ENCODE measurements at places on chromosomes 16 and 17. TPM values are rescaled to one million over a fixed set of nuclear protein-coding genes. Genes with fewer than 3 reads are reported as not detected.

- no peak for DNase-seq
Observed at GRCh38 chr16:30764086-30764485, 2.0 kb downstream of the RNF40 start.

GRCh38 chr16:87222335-87222734 lies 94.9 kb downstream of the C16orf95 start:
- no peak for DNase-seq

DNA sequence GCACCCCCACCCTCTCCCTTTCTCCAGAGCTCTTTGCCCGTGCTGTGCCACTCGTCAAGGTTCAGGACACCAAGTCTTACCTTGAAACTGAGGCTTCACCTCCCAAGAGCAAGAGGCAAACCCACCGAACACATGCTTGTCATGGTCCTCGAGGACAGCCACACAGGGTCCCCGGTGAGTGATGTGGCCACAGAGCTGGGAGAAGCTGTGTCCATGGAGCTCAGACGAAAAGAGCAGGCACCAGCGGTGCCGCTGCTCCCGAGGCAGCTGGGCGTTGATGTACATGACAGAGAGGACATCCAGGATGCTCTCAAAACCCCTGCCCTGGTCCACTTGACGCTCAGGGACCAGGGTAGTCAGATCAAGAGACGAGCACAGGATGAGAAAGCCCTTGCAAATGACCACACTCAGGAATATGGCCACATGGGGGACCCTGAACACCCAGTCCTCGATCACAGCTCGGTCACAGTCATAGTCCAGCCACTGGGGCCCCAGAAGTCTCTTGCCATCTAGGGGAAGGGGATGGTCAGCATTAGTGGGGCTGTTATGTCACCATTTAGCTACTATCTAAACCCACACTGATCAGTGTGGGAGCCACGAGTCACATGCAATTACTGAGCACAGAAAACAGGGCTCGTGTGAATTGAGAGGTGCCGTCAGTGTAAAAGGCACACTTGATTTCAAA lies 17.8 kb downstream of the MEAK7 start:
- no peak for DNase-seq

DNA sequence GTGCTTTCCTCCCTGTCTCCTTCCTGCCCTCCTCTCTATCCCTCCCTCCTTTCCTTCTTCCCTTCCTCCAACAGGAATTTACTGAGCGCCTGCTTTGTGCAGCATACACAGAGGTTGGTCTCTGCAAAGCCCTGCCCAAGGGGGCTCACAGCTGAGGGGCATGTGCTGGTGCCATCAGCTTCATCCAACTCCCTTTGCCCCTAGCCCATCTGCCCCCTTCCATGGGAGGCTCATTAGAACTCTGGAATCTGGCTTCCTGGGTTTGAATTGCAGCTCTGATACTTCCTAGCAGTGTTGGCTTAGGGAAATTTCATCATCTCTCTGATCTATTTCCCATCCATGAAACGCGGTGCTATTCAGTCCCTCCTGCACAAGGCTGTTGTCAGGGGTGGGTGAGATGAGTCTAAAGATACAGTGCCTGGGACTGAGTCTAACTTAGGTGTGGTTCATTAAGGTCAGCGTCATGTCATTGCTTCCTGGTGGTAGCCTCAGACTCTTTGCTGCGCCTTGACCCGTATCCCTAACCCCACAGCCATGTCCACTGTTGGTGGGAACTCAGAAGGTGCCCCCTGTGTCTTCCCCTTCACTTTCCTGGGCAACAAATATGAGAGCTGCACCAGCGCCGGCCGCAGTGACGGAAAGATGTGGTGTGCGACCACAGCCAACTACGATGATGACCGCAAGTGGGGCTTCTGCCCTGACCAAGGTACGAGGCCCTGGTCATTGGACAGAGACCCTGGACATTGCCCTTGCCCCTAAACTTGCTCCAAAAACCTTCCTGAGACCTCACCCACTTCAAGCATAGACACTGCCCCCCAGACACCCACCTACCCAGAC lies 10.3 kb downstream of the MMP2 start:
- no peak for DNase-seq

MT4 gene
- not detected for total RNA-seq

CHST5 gene
- 0.25 TPM for total RNA-seq

CPHXL gene
- not detected for total RNA-seq

- peak; percentile 95 for DNase-seq
Observed at GRCh38 chr16:81632392-81633146, 146.5 kb upstream of the PLCG2 start.

MYH2 gene
- total RNA-seq, result not detected

DNA sequence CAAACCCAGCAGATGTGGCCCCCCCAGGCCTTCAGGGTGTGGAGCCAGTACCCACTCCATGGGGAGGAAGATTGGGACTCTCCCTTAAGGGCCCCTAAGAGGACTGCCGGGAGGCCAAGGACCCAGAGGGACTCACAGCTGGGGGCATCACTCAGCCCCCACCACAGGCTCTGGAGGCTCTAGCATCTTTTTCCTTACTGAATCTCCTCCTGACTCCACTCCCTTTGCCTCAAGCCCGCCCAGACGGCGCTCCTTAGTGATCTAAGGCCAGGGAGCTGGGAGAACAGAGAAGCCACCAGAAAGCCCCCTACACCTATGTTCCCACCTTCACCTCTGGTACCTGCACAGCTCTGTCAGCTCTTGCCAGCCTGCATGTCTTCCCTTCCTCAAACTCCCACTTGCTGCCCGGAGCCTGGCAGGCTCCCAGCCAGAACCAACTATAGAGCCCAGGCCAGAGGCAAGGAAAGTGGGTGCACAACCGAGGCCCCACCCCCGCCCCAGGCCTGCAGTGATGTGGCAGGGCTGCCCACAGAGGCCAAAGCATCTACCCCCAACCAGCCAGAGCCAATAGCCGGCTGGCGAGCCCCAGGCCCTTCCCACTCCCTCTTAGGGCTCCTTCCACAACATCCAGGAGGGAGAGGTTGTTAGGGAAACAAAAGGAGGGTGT lies 22.3 kb upstream of the MPO start:
- no peak for DNase-seq

IRF8 gene
- total RNA-seq, result not detected

DNA sequence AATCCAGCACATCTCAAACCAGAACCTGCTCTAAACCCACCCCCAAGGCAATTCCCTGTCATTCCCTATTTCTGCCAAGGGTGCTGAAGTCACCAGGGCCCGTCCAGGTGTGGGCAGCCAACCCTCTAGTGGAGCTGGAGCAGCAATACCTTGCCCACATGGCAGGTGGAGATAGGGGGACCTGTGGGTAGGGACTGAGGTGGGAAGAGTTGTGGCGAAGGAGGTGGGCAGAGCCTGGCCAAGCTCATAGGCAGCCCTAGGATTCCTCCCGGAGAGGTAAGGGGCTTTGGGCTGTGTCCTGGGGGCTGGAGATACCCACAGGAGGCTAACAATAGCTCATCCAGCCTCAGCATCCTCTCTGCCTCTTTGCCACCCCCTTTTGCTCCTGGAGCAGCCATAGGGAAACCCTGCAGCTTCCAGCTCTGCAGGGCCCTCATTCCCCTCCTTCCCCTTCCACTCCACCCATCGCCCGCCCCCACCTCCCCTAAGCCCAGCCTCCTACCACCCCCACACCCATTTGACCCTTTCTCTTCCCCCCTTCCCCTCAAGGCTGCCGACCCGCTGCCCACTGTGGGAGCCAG lies 30.4 kb upstream of the CRHR1 start:
- DNase-seq, result no peak

GRCh38 chr16:8572919-8573724 lies 17.2 kb downstream of the TMEM114 start:
- peak; percentile 31 for DNase-seq

DNA sequence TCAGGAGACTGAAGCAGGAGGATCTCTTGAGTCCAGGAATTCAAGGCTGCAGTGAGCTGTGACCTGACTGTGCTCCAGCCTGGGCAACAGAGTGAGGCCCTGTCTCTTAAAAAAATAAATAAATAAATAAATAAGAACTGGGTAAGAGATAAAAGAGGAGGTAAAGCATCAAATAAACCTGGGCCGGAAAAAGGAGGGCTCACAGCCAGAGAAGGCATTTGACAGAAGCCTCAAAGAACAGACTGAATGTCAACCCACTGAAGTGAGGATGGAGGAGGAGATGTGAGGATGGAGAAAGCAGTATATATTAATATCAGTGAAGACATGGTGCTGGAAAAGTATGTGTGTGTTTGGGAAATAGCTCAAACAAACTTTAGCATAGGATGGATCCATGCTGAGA lies 6.1 kb downstream of the NOG start:
- DNase-seq, result no peak

DNA sequence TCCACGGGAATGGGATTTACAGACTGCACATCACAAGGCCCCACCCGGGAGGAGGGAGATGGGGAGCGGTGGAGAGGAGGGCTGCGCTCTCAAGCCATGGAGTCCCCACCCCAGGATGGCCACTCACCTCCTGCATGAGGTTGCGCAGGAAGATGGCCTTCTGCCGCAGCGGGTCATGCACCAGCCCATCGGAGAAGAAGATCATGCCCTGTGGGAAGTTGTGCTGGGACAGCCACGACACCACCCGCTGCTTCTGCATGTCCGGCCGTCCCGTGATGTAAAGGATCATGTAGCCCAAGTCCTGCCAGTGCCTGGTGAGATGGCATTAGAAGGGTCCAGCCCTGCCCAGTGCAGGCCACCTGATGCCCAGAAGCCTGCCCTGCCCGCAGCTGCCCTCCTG lies 17.0 kb downstream of the PIMREG start:
- no peak for DNase-seq

DNA sequence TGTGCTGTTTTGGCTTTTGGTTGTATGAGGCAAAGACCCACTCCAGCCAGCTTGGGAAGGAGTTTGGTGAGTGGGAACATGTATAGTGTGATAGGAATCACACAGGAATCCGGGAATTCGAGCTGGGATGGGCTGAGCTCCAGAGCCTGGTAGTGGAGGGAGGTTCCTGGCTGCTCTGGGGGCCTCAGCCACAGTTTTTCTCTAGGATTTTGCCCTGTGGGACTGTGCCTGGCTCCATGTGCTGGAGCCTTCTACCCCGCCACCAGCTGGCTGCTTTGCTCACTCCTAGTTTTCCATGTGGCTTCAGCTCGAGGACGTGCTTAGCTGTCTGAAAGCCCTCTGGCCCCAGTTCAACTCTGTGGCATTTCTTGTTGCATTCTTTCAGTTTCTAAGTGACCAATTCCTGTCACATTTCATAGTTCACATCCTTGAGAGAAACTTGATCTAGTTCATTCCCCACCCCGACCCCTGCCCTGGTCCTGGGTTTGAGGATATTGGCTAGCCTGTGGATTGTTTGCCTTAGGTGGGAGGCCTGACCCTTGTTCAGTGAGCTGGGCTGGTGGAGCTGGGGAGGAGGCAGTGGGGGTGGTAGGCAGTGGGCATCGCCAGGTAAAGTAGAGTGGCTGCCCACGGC lies 5.0 kb downstream of the SEC14L1 start:
- peak; percentile 76 for DNase-seq

GRCh38 chr17:44628243-44629188 lies 27.8 kb upstream of the MEIOC start:
- DNase-seq, result no peak

DNA sequence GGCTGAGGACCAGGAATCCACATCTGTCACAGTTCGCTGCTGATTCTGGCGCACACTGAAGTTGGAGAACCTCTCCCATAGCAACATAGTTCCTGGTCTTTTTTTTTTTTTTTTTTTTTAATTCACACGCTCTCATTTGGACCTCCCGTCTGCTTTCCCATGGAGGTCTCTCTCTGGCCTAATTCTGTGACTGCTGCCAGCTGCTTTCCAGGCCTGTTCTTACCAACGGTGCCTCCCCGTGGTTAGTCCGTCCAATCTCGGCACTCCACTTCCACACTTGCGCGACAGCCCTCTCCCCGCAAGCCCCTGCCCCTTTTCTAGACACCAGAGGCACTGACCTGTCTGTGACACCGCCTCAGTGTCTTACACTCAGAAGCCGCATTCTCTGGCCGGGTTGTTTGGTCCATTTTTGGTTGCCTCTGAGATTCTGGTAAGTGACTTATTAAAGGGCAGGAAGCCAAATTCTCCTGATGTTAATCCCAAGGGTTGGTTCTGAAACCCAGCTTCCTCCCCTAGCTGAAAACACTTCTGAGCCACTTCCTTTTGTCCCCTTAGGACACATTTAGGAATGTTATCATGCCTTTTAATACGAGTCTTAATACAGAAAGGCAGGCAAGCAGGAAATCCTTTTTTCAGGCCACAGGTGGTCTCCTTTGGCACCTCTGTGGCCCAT lies 1.1 kb upstream of the AKTIP start:
- DNase-seq, result no peak

RPGRIP1L gene
- 14.0 TPM for total RNA-seq

NDRG4 gene
- 6.0 TPM for total RNA-seq

DNA sequence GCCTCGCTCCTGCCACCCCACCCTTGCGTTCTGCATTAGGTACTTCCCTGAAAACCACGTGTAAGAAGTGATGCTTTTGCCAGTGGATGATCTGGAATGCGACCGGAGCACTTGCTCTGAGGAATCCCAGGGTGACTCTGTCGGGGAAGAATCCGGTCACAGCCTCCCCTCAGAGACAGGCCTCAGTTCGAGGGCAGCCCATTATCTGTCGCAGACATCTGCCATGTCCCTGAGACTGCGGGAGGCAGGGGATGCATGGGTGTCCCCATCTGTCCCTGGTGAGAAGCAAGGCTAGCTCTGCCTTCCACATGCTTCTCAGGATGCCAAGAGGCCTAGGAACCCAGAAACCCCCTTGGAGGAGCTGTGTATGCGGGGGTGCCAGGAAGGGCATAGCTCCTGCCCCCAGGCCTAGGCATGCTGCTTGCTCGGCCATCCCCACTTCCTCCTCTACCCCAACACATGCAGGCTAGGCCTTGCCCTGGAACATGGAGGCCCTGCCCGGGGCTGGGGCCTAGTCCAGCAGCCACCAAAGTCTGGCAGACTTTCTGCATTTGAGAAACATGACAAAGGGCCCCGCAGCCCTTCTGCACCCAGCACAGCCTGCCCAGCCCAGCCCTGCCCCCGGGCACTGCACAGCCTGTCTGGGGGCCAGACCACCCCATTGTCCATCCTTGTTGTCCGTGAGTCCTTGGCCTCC lies 20.5 kb downstream of the MNT start:
- no peak for DNase-seq

- DNase-seq, result no peak
Observed at GRCh38 chr16:74623214-74623838, 16.4 kb upstream of the GLG1 start.

- DNase-seq, result no peak
Observed at GRCh38 chr17:74130276-74130675, 73.2 kb upstream of the RPL38 start.

KRT16 gene
- 41.7 TPM for total RNA-seq
